Endothelial cell (in vitro differentiated cells): ENCODE measurements at places on chromosomes 5 and 9.

DNA sequence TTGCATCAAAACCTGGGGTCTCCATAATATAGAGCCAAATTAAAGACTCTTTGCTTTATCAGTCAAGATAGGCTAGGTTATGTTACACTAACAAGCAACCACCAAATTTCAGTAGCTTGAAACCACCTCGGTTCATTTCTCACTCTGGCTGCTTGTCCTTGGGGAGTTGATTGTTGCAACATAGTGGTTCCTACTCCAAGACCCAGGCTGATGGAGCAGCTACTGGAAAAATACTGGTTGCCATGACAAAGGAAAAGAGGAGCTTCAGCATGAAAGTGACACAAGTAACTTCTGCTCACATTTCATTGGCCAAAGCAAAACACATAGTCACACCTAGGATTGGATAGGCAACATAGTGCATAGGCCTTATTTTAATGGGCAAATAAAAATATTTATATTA lies 18.5 kb upstream of the RCL1 start:
- DNase-seq = no peak

- no peak for DNase-seq
Observed at GRCh38 chr5:126753227-126753626, 23.7 kb upstream of the LMNB1 start.

GRCh38 chr5:115772731-115773475 lies 43.6 kb downstream of the CDO1 start:
- no peak for DNase-seq

DNA sequence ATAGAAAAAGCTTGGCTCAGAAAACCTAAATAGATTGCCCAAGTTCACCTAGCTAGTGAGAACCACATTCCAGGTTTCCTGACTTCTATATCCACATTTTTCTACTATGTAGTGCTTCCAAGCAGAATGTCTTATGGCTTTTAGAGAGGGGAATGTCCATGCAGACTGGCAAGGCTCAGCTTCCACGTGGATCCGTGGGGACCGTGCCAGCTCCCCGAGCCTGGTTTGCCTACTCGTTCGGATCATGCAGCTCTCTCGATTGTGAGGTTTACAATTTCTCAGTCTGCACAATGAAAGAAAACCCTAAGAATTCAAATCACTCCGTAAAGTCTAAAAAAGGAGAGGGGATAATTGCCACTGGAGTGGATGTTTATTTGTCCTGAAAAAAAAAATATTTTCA lies 256.5 kb upstream of the NR4A3 start:
- no peak for DNase-seq

DNA sequence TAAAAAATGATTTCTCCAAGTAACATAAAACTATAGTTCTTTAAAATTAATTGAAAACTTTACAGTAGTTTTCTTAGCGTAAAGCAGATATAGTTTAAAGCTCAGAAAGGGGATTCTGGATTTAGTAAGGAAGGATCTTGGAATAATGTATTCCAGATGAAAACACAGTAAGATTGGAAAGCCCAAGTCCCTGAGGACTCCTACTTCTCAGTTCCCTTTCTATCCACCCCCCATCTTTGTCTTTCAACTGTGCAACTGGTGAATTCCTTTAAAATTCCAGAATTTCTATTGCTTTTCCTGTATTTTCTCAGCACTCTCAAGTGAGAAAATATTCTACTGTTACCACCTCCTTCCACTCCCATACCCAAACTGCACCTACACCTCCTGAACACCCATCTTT lies 184.5 kb upstream of the FBN2 start:
- DNase-seq = no peak

DNA sequence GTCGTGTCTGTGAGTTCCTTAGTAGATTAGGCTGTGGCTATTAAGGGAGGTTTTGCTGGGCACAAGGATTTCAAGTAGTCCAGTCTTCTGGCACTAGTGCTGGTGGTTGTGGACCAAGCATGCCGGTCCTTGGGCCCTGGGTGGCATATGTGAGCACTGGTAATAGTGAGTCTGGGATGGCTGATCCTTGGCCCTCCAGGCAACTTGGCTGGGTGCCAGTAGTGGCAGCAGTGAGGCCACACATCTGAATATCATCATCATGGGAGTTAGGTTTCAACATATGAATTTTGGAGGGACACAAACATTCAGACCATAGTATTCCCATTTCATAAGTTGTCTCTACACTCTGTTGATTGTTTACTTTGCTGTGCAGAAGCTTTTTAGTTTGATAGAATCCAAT lies 25.3 kb upstream of the APBA1 start:
- DNase-seq = no peak

- DNase-seq = no peak
Observed at GRCh38 chr5:10069637-10070313, 179.9 kb downstream of the ATPSCKMT start.

GRCh38 chr5:175805256-175806011 lies 65.9 kb upstream of the CPLX2 start:
- DNase-seq = no peak

DNA sequence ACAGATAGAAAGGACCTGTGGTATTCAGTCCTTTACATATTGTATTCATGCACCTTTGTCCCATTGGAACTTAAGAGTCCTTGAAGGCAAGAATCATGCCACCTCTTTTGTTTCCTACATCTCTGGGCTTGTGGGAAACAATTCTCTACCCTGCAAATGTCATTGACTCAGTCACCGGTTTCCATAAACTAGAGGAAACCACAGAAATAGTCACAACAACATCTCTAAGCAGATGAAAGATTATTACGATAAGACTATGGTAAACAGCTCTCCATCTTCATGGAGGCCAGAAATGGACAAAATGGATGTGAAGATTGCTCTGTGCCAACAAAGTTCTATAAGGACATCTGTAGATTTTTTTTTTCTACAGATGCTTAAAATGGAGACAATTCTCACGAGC lies 165.5 kb downstream of the PIK3R1 start:
- no peak for DNase-seq

DNA sequence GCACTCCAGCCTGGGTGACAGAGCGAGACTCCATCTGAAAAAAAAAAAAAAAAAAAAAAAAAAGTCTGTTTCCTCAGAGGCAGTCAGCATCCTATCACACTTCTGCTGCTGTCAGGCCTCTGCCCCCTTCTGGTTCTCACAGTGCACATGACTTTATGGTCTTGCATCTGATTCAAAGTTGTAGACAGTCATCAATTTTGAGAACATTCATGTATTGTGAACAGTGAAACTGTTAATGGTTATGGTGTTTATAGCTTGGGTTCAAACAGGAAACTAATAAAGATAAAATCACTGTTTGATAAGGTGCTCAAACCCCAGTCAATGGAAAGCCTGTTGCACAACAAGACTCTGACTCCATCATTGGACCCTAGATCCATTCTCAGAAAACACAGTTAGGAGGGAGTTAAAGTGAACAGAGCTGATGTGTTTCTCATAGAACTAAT lies 61.4 kb downstream of the FOXD1 start:
- no peak for DNase-seq

GRCh38 chr9:73775757-73776156 lies 624.1 kb downstream of the ANXA1 start:
- DNase-seq = no peak

- no peak for DNase-seq
Observed at GRCh38 chr5:959581-960531, 48.7 kb upstream of the NKD2 start.

- no peak for DNase-seq
Observed at GRCh38 chr9:38043931-38044623, 24.9 kb downstream of the SHB start.

GRCh38 chr9:36559036-36559695 lies 13.5 kb upstream of the MELK start:
- DNase-seq = no peak

DNA sequence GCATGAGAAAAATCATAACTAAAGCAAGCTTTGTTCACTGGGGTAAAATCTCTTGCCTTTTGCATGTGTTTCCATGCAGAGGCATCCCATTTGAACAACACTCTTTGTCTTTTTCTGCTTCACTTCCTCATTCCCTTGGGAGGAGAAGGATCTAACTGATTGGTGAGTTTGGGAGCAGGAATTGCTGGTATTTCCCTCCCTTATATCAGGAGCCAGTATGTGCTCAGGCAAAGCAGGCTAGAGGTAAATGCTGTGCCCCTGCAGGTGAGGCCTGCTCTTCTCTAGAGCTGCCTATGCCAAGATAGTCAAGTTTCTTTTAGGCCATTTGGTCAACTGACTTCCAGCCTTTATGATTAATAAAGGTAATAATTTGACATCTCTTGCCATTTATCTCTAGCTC lies 179.9 kb downstream of the COX7C start:
- no peak for DNase-seq

DNA sequence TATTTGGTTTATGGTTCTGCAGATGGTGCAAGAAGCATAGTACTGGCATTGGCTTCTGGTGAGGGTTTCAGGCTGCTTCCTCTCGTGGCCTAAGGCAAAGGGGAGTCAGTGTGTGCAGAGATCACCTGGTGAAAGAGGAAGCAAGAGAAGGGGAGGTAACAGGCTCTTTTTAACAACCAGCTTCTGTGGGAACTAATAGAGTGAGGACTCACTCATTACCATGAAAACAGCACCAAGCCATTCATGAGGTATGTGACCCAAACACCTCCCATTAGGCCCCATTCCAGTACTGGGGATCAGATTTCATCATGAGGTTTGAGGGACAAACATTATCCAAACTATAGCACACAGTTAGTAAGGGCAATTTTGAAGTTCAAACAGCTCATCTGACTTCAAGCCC lies 263.5 kb downstream of the TMEM38B start:
- DNase-seq = no peak

DNA sequence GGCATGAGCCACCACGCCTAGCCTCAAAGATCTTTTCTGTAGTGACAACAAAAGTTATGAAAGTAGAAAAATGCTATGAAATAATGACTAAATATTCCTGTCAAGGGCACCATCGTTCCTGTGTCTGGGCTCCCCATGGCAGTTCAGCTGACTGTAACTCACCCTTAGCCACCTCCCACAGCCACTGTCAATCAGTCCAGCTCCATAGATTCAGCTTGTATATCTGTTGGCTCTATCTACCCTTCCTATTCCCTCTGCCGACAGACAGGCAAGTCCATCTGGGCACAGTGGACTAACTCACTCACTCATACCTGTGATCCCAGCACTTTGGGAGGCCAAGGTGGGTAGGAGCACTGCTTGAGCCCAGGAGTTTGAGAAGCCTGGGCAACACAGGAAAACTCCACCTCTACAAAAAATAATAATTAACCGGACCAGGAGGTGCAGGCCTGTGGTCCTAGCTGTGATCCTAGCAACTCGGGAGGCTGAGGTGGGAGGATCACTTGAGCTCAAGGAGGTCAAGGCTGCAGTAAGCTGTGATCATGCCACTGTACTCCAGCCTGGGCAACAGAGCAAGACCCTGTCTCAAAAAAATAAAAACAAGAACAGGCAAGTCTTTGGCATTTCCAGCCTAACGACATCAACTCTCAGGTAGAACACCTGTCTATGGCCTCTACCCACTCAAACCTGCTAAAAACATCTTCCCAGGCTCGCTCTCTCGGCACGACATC lies 6.2 kb downstream of the CAMSAP1 start:
- DNase-seq = no peak

GRCh38 chr5:143374496-143375217 lies 28.8 kb downstream of the NR3C1 start:
- no peak for DNase-seq

DNA sequence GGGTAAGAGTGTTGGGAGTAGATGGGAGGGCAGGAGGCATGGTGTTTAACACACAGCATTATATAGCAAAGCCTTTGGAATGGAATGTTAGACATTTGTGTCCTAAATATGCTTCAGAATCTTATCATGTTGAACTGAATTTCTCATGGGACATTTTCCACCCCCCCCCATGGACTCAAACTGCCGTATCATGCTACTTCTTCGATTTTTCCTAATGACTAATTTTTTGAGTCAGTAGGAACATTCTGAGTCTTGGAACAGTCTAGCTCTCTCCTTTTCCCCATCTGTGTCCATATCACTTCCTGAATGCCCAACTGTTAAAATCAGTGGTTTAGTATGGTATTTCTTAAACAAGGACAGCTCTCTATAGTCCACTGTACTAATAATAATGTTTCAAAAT lies 380.6 kb downstream of the TLE4 start:
- DNase-seq = no peak

DNA sequence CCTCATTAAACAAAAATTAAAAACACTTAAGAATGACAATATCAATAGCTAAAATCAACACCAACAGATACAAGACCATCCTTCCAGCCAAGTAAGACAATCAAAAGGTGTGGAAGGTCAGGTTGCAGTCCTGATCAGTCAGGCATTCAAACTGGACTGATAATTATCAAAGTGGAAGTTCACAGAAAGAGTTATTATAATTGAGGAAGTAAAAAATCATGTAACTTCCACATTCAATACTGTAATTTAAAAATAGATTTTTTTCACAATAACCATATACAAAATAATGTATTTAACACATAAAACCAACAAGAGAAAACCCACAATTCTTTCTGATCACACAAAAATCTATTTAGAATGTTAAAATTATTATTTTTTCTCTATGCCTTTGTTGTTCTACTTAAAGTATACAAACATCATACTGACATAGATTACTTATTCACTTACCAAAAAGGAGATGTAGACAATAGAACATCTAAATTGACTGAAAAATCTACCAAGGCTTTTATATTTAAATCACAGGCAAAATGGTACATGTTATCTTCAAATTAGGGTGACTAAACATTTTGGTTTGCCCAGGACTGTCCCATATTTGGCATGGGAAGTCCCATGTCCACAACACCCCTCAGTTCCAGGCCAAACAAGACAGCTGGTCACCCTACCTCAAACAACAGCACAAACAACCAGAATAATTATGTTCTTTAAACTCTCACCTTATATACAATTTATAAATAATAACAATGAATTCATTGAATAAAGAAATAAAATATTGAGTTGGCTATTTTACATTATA lies 142.5 kb upstream of the SLC24A2 start:
- DNase-seq = no peak

DNA sequence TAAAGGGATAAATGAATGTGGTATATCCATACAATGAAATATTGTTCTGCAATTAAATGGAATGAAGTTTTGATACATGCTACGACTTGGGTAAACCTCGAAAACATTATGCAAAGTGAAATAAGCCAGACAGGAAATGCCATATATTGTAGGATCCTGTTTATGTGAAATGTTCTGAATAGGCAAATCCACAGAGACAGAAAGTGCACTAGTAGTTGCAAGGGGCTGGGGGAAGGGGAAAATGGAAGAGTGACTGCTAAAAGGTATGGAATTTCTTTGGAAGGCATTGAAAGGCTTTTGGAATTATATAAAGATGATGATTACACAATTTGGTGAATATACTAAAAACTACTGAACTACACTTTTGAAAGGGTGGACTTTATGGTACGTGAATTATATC lies 97.0 kb downstream of the FOXD1 start:
- no peak for DNase-seq

DNA sequence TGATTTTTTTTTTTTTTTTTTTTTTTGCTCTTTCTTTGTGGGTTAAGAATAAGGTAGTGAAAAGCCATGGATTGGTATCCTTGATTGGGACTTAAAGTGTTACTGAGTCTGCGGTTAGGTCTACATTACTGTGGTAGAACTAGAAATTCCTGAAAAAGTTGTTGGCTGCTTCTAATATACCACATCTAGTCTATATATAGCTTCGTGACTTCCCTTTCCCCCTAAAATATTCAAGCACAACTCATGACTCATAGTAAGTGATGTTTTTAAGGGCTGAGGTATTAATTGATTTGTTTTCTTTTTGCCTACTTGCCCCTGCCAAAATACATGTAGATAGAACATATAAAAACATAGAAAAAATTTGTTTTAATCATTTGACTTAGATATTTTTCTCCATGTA lies 247.6 kb downstream of the TMEM232 start:
- DNase-seq = no peak

GRCh38 chr5:83726912-83727311 lies 6.3 kb upstream of the HAPLN1 start:
- no peak for DNase-seq
